ENCODE measurements at places on chromosomes 5 and 9.

GRCh38 chr5:80935811-80936385, 24.3 kb upstream of the RASGRF2 start:
- DNase-seq = no peak

GRCh38 chr9:13958672-13959071, 355.3 kb downstream of the NFIB start:
- DNase-seq = no peak

DNA sequence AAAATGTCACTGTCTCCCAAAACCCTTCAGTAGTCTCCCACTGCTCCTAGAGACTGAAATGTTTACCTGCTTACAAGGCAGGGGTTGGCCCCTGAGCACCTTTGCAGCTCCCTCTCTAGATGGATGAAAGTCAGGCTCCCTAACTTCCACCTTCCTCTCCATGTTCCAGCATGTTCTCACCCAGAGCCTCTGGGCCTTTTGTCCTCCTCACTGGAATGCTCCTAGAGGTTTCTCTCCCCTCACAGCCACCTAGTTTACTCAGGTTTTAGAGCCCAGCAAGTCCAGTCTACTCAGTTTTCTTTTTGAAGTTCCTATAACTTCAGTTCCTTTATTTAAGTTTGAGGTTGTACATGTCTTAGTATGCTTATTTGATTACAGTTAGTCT, 815 bp upstream of the URM1 start:
- no peak for DNase-seq

DNA sequence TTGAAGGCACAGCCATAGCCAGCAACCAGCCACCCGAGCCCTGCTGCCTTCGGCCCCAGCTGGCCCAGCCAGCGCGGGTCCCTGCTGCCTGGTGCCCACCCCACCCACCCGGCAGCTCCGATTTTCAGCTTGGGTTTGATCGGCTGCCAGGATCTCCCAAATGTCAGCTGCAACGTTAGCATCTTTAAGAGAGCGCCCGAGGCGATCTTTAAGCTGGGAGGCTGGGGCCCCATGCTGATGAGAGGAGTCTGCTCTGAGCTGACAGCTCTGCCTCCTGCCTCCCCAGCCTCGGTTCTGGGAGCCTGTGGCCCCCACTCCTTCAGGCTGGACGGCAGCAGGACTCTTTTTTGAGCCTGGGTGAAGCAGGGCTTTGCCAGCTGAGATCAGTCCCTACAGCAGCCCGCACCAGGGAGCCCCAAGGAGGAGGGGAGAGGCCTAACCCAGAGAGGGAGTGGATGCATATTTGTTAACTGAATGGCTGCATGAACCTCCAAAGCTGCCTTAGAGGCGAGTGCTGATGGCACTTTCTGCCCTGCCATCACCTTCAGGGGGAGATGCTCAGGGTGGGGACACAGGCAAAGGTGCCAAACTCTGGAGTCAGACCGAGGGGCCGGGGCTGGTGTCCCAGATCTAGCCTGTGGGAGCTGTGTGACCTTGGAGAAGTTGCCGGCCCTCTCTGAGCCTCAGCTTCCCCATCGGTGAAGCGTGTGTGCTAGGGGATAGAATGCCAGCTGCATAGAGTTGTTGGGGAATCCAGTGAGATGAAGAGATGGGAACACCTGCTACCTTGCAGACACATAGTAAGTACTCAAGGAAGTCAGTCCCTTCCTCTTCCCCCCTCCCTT, 165.5 kb downstream of the C9orf50 start:
- no peak for DNase-seq

DNA sequence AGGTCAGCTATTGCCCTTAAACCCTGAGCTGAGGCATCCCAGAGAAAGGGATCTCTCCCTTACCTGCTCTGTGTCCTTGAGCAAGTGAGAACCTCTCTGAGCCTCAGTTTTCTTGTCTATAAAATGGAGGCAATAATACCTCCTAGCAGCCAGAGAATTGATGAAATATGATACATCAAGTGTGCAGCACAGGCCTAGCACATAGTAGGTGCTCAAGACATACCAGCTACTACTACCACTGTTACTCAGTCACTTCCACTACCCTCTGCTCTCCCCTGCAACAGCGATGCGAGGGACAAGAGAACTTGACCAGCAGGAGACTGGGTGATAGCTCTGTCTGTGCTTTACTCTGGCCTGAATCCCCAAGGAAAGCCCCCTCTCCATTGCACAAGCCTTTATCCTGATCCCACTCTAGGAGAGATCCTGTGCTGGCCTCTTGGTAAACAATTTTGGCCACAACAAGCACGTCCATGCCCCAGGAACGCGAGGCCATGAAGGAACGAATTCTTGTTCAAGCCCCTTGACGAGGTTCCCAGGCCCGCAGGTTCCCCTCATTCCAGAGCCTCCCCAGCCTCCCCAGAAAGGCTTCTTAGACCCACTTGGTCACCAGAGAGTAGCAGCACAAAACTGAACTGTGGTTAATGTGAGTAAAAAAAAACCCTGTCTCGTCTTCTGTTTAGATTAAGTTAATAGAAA, 39.4 kb downstream of the LRSAM1 start:
- no peak for DNase-seq

DNA sequence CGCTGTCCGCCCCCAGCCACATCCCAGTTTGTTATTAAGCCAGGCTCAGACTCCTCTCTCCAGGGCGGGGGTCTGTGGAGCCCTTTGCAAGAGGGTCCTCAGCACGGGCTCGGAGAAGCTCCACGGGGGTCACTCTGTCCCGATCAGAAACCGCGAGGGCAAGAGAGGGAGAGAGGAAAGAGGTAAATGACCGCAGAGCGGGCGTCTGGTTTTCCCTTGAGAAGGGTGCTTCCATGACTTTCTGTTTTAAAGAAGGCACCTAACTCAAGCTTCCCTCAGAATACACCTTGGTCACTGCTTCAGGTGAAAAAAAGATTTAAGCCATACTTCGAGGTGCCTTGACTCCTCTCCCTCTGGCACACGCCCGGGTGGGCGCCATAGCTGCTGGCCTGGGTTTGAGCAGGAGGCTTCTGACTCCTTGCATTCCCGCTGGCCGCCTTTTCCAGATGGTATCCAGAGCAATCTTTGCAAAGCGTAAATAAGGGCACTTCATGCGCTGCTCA, 5.8 kb upstream of the TERT start:
- DNase-seq = no peak

DNA sequence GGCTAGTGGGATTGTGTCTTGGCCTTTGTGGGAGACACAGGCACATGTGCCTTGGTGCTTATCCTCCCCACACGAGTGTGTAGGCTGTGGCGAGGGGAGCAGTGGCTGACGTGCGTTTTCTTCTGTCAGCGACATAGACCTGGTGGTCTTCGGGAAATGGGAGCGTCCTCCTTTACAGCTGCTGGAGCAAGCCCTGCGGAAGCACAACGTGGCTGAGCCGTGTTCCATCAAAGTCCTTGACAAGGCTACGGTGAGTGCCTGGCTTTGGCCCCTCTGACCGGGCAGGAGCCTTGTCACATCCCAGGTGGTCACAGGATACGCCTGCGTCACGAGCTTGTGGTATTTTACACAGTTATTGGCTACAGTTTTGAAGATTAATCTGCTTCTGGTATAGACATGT, 26.4 kb downstream of the TENT4A start:
- DNase-seq = no peak

- no peak for DNase-seq
Measured at GRCh38 chr5:147190331-147190730, 44.5 kb upstream of the STK32A start.

- no peak for DNase-seq
Measured at GRCh38 chr5:130137681-130138080, 233.4 kb downstream of the CHSY3 start.

GRCh38 chr5:109619606-109620005, 70.1 kb upstream of the MAN2A1 start:
- no peak for DNase-seq

- DNase-seq = no peak
Measured at GRCh38 chr9:114754581-114754980, 51.3 kb downstream of the TNFSF15 start.

GRCh38 chr5:135379046-135379654, 19.9 kb downstream of the MACROH2A1 start:
- DNase-seq = no peak

GRCh38 chr9:129428864-129429577, 191.9 kb downstream of the C9orf50 start:
- DNase-seq = no peak

- no peak for DNase-seq
Measured at GRCh38 chr9:136615631-136616306, 46.9 kb upstream of the EGFL7 start.

- peak; percentile 11 for DNase-seq
Measured at GRCh38 chr5:72955143-72955767, 586 bp upstream of the FCHO2 start.

DNA sequence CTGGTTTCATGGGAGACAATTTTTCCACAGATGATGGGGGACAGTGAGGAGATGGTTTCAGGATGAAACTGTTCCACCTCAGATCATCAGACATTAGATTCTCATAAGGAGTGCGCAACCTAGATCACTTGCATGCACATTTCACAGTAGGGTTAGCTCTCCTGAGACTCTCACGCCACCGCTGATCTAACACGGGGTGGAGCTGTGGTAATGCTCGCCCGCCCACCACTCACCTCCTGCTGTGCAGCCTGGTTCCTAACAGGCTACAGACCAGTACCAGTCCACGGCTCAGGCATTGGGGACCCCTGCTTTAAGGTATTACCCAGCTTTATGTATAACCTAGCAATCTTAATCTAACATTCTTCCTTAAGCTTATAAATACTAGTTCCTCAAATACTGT, 35.6 kb downstream of the TTC39B start:
- DNase-seq = no peak

- DNase-seq = no peak
Measured at GRCh38 chr5:61734966-61735365, 402.9 kb downstream of the ZSWIM6 start.

DNA sequence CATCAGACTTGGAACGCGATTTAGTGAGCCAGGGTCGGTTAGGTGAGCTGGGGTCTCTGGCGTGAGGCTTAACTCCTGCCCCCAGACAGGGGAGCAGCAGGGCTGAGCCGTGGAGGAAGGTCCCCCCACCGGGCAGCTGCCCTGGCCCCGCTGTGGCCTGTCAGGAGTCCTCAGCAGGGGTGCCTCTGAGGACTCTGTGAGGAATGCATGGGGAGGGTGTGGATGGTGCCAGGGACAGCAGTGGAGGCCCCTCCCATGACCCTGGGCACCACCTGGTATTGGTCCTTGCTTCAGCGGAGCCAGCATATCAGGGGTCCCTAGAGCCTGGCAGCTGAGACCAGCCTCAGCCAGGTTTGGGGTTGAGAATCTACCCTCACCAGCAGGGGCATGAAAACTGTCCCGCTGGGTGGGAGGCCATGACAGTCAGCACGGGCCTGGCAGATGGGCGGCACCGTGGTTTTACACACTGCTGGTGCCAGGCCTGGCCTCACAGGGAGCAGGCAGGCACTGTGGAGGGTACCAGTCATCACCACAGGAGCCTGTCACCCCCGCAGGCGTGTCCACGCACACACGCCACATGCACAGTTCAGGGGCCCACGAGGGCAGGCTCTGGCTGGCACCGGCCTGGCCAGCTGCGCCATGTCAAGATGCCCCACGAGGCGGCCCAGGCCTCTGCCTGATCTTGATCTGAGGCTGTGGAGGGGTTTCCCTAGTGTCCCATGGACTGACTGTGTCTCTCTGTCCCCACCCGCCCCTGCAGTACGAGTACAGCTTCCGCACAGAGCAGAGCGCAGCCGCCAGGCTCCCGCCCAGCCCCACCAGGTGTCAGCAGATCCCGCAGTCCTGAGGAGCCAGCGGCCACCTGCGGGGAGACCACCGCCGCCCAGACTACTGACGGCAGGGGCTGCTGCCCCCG, 111.1 kb upstream of the LMX1B start:
- DNase-seq = no peak

DNA sequence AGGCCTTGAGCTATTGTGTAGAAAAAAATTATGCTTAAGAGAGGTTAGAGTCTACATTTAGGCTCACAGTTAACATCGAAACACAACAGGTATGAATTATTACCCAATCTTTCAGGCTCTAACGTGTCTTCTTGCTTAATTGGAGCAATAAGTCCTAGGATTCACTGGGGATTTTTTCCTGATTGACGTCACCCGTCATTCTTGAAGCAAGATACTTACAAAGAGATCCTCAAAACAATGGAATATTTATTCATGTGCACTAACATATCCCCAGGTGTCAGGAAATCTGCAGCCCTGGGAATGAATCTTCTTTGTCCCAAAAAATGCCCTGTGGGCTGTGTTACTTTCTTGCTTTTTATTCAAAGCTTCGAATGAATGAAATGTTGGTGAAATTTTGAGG, 413.5 kb downstream of the NFIB start:
- no peak for DNase-seq

- DNase-seq = no peak
Measured at GRCh38 chr5:76443066-76443800, 40.1 kb downstream of the IQGAP2 start.

- no peak for DNase-seq
Measured at GRCh38 chr5:93273176-93273575, 307.8 kb downstream of the NR2F1-AS1 start.

GRCh38 chr5:109939116-109939682, 249.5 kb downstream of the MAN2A1 start:
- no peak for DNase-seq

DNA sequence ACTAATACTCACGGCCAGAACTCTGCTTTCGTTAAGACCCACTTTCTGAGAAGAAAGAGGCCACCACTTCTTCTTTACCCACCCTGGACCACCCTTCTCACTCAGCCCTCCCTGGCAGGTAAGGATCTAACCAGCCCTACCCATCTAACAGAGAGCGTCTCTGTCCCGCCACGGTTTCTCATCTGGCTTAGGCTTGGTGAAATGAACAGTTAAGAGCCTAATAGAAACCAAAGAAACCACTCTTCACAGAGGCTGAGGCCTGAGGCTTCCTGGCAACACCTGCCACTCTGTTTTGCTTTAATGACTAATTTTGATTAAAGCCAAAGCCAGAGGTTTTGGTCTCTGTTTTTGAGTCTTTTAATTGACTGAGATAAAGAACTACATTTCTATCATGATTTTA, 354.1 kb upstream of the SLC30A5 start:
- DNase-seq = no peak

GRCh38 chr9:14323083-14323971, 9.4 kb upstream of the NFIB start:
- DNase-seq = no peak

GRCh38 chr9:69204849-69205248, 30.8 kb downstream of the TJP2 start:
- no peak for DNase-seq

DNA sequence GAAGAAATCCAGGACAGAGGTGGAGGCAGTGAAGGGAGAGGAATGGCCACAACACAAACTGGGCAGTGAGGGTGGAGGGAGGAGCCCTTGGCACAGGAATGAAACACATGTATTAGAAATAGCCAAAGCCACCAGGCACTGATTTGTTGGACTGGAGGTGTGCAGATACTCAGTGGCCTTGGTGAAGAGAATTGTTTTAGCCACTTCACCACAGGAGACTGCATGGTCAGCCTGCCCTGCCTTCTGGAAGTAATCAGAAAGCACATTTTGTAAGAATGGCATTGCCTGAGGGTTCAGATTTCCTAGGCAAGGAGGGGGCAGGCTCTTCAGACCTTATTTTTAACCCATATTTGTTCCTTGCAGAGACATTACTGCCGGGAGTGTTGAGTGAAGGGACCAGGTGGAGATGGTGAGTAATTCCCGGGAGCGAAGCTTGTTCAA, 2.2 kb downstream of the SGCD start:
- DNase-seq = no peak
